ENCODE measurements at places on chromosomes 1 and 21. TPM values are rescaled to one million over a fixed set of nuclear protein-coding genes. Genes with fewer than 3 reads are reported as not detected.
A peak's percentile ranks its signal among the peaks of the same experiment; 100 is the strongest.

DNA sequence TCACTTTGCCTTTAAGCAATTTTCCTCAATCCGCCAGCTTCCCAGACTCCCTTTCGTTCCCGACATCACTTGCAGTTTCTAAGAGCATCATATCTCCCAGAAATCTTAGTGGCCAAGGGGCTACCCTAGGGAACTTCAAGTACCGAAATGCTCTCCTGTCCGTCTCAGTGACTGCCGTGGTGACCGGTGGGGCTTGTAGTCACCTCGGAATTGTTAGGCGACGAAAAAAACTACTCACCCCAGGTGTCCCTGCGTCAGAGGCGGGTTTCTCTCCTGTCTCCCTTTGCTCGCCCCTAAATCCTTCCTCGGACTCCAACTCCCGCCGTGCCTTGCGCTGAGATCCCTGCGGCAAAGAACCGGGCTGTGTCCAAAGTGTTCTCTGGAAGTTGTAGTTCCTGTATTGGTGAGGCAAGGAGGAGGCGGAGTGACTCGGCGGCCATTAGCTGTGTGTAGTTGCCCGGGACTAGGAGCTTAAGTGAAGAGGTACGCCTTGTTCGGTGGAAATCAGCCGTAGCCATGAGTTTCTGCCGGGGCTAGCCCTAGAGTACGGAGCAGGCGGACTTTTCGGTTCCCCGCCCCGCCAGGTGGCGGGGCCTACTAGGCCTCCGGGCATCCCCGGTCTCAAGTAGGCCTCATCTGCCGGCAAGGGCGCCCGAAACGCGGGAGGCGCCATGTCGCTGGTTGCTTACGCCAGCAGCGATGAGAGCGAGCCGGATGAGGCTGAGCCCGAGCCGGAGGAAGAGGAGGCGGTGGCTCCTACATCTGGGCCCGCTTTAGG is at the start of gene PRCC:
PRCC (plus strand) TSS at position 435 of the 778 bp plus-strand sequence; CDS start at position 672, 237 bp downstream.
- no peaks in the 10 kb centered on the region for H3K27me3 ChIP-seq
- DNase-seq: peak; percentile 99
- peak within 1 kb of the TSS; percentile 98 for H3K4me3 ChIP-seq
- H3K36me3 ChIP-seq: peaks cover 7% of the 10 kb centered on the region

- no peak overlapping the region for H3K4me3 ChIP-seq
- no peak for DNase-seq
Measured at GRCh38 chr1:10841118-10841517, 44.7 kb upstream of the CASZ1 start.

OLFM3 gene
- not detected for total RNA-seq

GRCh38 chr1:149843431-149844041 is 55.8 kb upstream of the BOLA1 start:
- no peaks in the 10 kb centered on the region for H3K36me3 ChIP-seq
- no peaks in the 10 kb centered on the region for H3K4me1 ChIP-seq
- no peak for DNase-seq

DNA sequence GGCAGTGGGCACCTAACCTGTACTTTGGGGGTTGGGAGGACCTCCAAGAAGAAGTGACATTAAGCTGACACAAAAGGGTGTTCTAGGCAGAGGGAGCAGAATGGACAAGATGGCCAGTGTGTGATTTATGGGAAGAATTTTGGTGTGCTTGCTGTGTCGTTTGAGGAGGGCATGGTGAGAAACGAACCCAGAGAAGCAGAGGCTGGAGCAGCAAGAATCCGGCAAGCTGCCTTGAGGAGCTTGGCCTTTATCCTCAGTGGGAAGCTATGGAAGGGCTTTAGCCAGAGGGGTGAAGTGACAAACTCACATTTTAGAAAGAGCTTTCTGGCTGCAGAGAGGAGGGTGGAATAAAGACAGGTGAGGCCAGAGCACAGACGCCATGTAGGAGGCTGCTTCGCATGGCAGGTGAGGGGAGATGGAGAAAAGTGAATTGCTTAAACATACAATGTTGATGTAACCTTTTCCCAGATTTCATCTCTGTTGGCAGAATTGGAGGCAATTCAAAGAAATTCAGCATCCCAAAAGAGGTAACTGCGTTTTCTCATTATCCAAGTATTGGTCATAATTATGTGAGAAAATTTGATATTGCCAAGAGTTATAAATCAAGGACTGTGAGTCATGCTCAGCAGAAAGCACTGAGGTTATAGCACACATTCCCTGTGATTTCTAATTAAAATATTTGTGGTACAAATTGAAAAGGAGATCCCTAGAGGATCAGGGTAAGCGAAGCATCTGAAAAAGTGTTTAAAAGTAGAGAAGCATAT is 26.5 kb downstream of the TRIM45 start:
- H3K4me3 ChIP-seq: no peak overlapping the region
- no peaks in the 10 kb centered on the region for H3K36me3 ChIP-seq
- H3K27me3 ChIP-seq: no peaks in the 10 kb centered on the region
- DNase-seq: no peak
- H3K4me1 ChIP-seq: peaks cover 18% of the 10 kb centered on the region

DNA sequence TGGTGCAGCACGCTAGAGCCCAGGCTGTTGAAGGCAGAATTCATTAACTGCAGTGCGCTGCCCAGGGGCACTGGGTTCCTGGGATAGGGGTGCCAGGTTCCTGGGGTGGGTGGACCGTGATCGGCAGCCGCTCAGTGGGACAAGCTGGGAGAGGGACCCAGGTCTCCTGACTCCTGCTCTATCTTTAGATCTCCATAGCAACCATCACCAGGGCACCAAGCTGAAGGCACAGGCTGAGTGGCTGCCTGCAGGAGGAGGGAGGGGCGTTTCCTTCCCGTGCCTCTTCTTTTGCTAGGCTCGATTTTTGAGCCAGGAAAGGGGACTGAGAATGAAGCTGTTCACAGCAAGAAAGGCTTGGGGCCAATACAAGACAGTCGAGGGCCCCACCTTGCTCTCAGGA is 20.9 kb upstream of the CDCP2 start:
- H3K36me3 ChIP-seq: peaks cover 5% of the 10 kb centered on the region
- no peak overlapping the region for H3K4me3 ChIP-seq
- H3K27ac ChIP-seq: no peak overlapping the region
- DNase-seq: no peak
- H3K27me3 ChIP-seq: no peaks in the 10 kb centered on the region

CYP4B1 gene
- total RNA-seq: 47.8 TPM

All from right atrium auricular region (tissue), 2 donors.